Activated CD4-positive, alpha-beta T cell treated with anti-CD3 and anti-CD28 coated beads, Interleukin-2, amount 10 ng/mL, durations not matched to agents 24 days and 14 days (primary cell): ENCODE measurements at places on chromosomes 3 and 15. TPM values are rescaled to one million over a fixed set of nuclear protein-coding genes. Genes with fewer than 3 reads are reported as not detected.

DNA sequence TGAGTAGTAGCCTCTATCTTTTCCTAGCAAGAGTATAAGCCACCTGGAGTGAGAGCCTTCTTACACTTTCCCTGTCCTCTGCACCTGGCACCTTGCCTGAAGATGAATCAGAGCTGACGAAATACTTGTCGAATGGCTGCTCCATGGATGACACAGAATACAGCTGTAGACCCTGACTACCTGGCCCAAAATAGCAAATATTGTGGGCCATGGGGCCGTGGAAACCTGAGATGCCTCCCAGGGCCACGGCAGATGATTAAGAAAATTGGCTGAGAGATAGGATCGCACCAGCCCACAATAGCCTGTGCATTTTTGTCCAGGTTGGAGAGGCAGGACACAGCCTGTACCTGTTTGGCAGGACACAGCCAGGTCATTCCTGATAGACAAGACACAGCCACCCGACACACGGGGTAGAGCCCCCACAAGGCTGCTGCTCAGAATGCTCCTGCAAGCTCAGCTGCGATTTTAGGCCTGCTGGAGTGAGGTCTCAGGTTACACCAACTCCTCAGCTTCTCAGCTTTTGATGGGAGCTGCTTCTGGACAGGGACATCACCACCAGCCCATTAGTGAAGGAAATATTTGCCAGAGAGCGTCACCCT, 22.9 kb upstream of the TPM1 start:
- DNase-seq: no peak

- peak; percentile 80 for DNase-seq
These were observed 9.2 kb downstream of the TMPRSS7 start for GRCh38 chr3:112043621-112044201.

DNA sequence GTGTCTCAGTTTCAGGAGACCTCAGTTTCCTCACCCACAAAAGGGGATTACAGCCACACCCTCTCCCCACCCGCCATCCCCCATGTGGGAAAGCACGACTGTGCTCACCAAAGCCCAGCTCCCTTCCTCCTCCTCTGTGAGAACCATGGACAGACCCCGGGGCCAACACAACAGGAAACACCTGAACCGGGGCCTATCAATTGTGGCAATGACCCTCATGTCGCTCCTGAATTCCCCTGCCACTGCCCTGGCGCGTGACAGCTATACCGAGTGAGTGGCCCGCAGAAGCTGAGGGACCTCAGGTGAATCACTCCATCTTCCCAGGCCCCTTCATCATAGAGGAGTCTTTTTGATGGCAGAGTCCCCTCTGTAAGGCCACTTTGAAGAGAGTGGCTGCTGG, 28.6 kb downstream of the PLEKHO2 start:
- DNase-seq: no peak

- DNase-seq: no peak
These were observed 731.6 kb downstream of the NAALADL2 start for GRCh38 chr3:175590745-175591144.

- peak; percentile 86 for DNase-seq
These were observed 318.7 kb upstream of the STT3B start for GRCh38 chr3:31213869-31214486.

- no peak for DNase-seq
These were observed 11.2 kb upstream of the CPB1 start for GRCh38 chr3:148816427-148816826.

DNA sequence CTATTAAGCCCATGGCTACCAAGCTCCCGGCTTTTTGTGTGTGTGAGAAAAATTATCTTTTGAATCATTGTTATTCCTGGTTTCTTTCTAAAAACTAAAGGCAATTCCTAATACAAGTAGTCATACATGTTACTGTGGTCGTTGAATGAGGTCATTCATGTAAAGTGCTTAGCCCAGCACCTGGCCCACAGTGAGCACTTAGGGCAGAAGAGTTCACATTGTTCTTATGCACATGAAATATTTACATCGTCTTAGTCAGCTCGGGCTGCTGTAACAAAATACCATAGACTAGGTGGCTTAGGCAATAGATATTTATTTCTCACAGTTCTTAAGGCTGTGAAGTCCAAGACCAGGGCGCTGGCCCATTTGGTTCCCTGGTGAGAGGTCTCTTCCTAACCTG, 216.1 kb downstream of the SHQ1 start:
- DNase-seq: no peak

DNA sequence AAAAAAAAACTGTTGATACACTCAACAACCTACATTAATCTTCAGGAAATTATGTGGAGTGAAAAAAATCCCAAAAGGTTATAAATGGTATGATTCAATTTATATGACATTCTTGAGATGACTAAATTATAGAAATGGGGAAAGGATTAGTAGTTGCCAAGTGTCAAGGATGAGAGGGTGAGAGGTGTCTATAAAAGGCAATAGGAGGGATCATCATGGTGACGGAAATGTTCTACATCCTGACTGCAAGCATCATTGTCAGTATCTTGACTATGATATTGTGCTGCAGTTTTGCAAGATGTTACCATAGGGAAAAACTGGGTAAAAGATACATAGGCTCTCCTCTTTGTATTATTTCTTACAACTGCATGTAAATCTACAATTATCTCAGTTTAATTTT, 125.6 kb downstream of the FRMD5 start:
- DNase-seq: no peak

- peak; percentile 90 for DNase-seq
These were observed at the start of gene EOMES for GRCh38 chr3:27721717-27722564. EOMES (minus strand) TSS chr3:27722323; CDS start chr3:27722294, 29 bp downstream.

DNA sequence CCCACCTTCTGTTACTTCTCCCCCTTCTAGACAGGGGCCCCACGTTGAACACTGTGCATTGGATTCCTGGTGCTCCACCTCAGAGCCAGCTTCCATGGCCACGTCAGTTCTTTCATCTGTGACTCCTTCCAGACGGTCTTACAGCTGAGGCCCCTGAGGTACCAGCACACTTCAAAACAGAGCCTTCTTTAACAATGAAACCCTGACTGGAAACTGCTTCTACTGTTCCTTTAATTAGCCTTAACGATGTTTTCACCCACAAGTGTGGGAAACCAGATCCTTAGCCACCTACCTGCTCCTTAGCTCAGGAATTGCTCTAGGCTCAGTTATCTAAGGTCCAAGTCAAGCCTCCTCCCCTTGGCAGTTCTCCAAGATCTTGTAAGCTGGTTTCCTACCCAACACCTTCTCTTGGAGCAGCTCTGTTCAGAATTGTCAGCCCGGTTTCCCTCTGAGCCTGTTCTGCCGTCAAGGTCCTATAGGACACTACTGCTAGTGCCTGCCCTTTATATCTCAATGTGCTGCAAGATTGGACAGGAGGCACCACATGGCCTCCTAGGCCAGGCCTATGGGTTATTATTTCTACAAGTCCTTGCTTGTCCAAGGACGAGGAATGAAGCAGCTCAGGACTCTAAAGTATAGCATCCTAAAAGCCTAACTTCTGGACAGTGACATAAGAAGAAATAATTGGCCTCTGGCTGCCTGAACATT, 80.7 kb downstream of the FMN1 start:
- no peak for DNase-seq

- no peak for DNase-seq
These were observed 21.0 kb upstream of the FAM174B start for GRCh38 chr15:92676561-92676960.

DNA sequence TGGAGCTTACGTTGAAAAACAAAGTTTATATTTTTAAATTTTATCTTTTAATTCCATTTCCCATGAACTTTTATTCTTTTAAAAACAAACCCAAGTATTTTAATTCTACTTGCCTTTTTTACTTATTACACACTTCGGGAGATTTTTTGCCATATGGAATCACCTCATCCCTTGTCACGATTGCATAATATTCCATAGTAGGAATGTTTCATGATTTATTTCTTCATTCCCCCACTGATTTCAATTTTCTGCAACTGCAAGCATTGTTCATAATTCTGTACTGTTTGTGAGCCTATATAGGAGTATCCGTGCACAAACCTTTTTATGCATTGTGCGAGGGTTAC, 574 bp upstream of the SLC25A36 start:
- DNase-seq: no peak

DNA sequence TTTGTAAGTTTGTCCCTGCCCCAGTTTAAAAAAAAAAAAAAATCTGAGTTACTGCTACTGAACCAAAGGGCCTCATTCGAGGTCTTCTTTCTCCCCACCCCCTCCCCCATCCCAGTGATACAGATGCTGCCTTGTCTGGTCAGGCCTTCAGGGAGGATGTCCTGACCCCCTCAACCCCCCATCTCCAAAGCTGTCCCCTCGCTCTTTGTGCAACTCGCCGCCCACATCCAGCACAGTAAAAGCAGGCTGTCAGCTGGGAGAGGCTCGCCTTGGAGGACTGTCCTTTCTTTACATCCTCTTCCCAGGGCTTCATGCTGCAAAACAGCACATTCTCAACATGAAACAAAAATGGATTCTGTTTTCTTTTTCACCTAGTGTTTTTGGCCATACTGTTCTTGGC, 133.4 kb downstream of the VGLL4 start:
- no peak for DNase-seq

- DNase-seq: no peak
These were observed 787.3 kb downstream of the EDEM1 start for GRCh38 chr3:5974630-5975322.

DNA sequence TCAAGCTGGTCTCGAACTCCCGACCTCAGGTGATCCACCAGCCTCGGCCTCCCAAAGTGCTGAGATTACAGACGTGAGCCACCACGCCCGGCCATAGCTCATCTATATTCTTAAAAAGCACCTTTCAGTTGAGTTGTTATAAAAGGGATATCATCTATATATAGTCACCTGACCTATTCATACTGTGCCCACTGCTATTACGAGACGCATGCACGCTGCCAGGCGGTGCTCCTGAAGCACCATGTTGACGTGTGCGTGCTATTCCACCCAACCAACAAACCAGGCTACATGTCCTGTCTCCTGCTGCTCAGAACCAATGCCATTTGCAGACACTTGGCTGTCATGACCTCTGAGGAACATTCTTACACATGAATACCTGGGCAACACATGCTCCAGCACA, 17.6 kb downstream of the CYFIP1 start:
- DNase-seq: no peak

- DNase-seq: peak; percentile 19
These were observed 778.5 kb downstream of the NTRK3 start for GRCh38 chr15:87477737-87478686.

DNA sequence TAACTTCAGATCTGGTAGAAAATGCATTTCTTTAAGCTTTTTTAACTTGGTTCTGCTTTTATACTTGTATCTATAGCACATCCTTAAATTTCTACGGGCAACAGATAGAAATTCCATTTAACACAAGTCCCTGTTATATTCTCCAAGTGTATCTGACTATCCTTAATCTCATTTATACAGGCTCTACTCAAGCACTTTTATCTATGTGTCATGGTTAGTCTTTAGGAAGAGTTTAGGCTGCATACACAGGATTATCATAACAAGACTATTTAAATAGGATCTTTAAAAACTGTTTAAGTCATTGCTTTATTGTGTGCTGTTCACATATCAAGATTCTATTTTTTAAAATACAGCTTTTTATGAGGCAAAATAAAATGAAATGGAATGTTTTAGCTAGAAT, 52.7 kb downstream of the SETD5 start:
- no peak for DNase-seq

- no peak for DNase-seq
These were observed 38.3 kb downstream of the ETV5 start for GRCh38 chr3:186070550-186070949.

C3orf20 gene
- 0.19 and 0.28 TPM in 2 replicates for total RNA-seq

XPC gene
- total RNA-seq: 29.7 and 32.3 TPM in 2 replicates

TNNC1 gene
- total RNA-seq: 1.2 and 1.5 TPM in 2 replicates

DNAH12 gene
- not detected in 2 replicates for total RNA-seq

EDEM1 gene
- 167 and 168 TPM in 2 replicates for total RNA-seq

SAMD7 gene
- not detected in 2 replicates for total RNA-seq

CHCHD6 gene
- total RNA-seq: 17.1 and 18.5 TPM in 2 replicates

SCN5A gene
- not detected in 2 replicates for total RNA-seq
